ENCODE measurements at places on chromosomes 2 and 18.

GRCh38 chr18:26440644-26441043 lies 107.7 kb downstream of the KCTD1 start:
- H3K4me1 ChIP-seq = peaks cover 23% of the 10 kb centered on the region
- no peak for DNase-seq
- H3K27ac ChIP-seq = no peak overlapping the region
- no peaks in the 10 kb centered on the region for H3K27me3 ChIP-seq

DNA sequence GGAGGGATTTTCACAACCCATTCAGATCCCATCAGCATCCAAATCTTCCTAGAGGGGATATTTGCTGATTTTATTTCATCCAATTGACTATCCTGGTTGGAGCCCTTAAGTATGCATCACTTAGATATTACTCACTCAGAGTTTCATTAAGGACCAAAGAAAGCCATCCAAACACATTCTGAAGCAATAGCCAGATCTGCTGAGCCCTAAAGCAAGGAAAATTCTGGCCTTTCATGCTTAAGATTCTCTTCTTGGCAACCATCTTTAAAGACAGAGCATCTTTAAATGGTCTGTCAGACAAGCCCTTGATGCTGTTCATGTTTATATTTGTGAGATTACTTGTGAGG lies 40.9 kb upstream of the C1D start:
- H3K4me1 ChIP-seq = no peaks in the 10 kb centered on the region
- no peak overlapping the region for H3K27ac ChIP-seq
- no peak overlapping the region for H3K4me3 ChIP-seq
- no peaks in the 10 kb centered on the region for H3K27me3 ChIP-seq
- no peaks in the 10 kb centered on the region for H3K36me3 ChIP-seq

DNA sequence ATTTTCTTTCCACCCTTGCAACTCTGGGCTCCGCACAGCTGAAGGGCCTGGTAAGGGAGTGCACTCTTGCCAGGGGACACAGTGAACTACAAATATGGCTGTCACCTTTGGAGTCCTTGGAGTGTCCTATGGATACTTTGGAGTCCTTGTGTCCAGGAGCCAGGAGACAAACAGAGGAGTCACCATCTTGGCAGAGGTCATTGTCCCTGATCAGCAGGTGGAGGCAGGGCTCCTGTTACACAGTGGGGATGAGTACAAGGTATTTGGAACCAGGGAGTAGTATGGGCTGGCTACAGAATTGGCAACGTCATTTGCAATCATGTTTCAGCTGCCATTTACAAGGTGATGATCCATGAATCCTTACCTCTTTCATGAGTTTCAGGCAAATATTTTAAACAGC lies 132.5 kb downstream of the FAM161A start:
- H3K4me1 ChIP-seq = no peaks in the 10 kb centered on the region
- H3K4me3 ChIP-seq = no peak overlapping the region

DNA sequence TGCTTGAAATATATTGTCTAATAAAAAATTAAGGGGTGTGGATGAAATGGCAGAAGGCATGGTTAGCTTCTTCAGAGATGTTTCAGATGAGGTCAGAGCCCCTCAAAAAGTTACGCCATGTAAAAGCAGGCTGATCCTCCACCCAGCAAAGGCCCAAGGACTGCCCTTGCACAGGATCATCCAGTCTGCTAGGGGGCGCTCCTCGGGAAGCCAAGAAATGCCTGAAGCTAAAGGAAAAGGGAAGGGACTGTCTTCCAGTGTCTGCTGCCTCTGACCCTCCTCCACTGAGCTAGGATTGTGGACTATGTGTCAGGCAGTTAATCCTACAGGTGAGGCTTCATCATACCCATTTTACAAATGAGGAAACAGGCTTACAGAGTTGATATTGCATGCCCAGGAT lies 33.8 kb upstream of the TEX51 start:
- DNase-seq = peak; percentile 15
- H3K4me1 ChIP-seq = no peaks in the 10 kb centered on the region
- H3K27me3 ChIP-seq = peaks cover 4% of the 10 kb centered on the region
- H3K4me3 ChIP-seq = no peak overlapping the region
- H3K36me3 ChIP-seq = no peaks in the 10 kb centered on the region

GRCh38 chr2:152433791-152434190 lies 98.8 kb downstream of the FMNL2 start:
- no peaks in the 10 kb centered on the region for H3K27me3 ChIP-seq
- peaks cover 62% of the 10 kb centered on the region for H3K4me1 ChIP-seq
- no peak for DNase-seq
- H3K36me3 ChIP-seq = peaks cover 4% of the 10 kb centered on the region
- no peak overlapping the region for H3K4me3 ChIP-seq
- peak overlapping the region; percentile 50 for H3K27ac ChIP-seq

DNA sequence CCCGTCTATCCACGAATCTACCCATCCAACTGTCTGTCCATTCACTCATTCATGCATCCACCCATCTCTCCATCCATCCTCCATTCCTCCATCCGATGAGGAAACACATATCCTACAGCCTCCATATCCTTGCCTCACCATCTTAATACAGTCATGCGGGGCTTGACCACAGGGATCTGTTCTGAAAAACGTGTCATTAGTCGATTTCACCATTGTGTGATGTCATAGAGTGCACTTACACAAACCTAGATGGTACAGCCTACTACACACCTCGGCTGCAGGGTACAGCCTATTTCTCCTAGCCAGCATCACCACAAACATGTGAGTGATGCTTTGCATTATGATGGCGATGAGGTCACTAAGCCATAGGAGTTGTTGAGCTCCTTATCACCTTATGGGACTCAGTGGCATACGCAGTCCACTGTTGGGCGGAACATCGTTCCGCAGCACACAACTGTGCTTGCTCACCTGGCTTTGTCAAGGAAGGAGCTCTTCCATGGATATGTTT lies 1.9 kb upstream of the NT5DC4 start:
- H3K27me3 ChIP-seq = peaks cover 8% of the 10 kb centered on the region
- H3K4me1 ChIP-seq = no peaks in the 10 kb centered on the region
- H3K4me3 ChIP-seq = no peak overlapping the region
- no peaks in the 10 kb centered on the region for H3K36me3 ChIP-seq

GRCh38 chr2:26557244-26557925 lies 79.5 kb upstream of the OTOF start:
- peaks cover 51% of the 10 kb centered on the region for H3K27me3 ChIP-seq
- peaks cover 5% of the 10 kb centered on the region for H3K4me1 ChIP-seq
- H3K27ac ChIP-seq = no peak overlapping the region
- H3K4me3 ChIP-seq = no peak overlapping the region

GRCh38 chr2:147082850-147083522 lies 761.8 kb upstream of the ACVR2A start:
- peaks cover 7% of the 10 kb centered on the region for H3K4me1 ChIP-seq
- no peak for DNase-seq
- H3K27ac ChIP-seq = no peak overlapping the region
- no peaks in the 10 kb centered on the region for H3K36me3 ChIP-seq
- H3K27me3 ChIP-seq = no peaks in the 10 kb centered on the region

GRCh38 chr2:167637741-167638140 lies 609.7 kb downstream of the STK39 start:
- no peak overlapping the region for H3K27ac ChIP-seq
- no peak for DNase-seq
- H3K27me3 ChIP-seq = no peaks in the 10 kb centered on the region
- H3K4me3 ChIP-seq = no peak overlapping the region

DNA sequence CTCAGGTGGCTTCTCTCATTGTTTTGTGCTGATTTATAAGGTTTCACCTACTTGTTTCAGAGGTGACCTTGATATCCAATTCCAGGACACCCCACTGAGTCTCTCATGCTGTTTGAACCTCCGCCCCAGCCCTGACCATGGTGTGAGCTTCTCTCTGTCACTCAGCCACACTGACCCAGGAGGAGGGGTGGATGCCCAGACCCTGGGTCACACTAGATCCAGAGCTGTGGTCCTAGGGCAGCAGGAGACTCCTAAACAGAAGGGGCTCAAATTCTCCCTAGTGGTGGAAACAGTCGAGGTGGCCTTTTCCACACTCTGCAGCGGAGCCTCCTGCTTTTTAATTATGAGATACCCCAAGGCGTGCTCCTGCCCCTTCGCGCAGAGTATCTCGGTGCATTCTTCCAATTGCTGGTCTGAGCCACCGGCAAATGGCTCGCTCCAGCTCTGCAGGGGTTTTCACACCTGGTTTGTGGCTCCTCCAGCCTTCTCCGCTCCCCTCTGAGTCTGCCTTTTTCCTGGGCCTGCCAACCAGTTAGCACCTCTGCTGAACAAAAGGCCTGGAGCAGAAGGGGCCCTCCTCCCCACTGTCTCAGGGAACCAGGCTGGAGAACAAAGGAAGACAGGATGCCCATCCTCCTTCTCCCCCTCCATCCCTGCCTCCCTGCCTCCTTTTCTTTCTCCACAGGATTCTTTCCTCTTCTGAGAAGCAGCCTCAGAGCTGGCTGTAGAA lies 147.3 kb upstream of the SPRED2 start:
- no peak for DNase-seq
- H3K27me3 ChIP-seq = peaks cover 3% of the 10 kb centered on the region
- no peak overlapping the region for H3K4me3 ChIP-seq

GRCh38 chr18:58668211-58668610 lies 3.1 kb upstream of the MALT1 start:
- no peak overlapping the region for H3K27ac ChIP-seq
- H3K36me3 ChIP-seq = no peaks in the 10 kb centered on the region
- peaks cover 18% of the 10 kb centered on the region for H3K27me3 ChIP-seq
- H3K4me3 ChIP-seq = no peak overlapping the region
- no peaks in the 10 kb centered on the region for H3K4me1 ChIP-seq

- no peaks in the 10 kb centered on the region for H3K27me3 ChIP-seq
- peaks cover 40% of the 10 kb centered on the region for H3K36me3 ChIP-seq
- DNase-seq = no peak
Observed at GRCh38 chr2:152755029-152755428, 36.6 kb downstream of the ARL6IP6 start.

Data from type B pancreatic cell (in vitro differentiated cells).